Activated CD4-positive, CD25-positive, alpha-beta regulatory T cell treated with anti-CD3 and anti-CD28 coated beads, Interleukin-2, amount 50 U/mL, for 24 hours (primary cell): ENCODE measurements at places on chromosomes 7 and 10.
A peak's percentile ranks its signal among the peaks of the same experiment; 100 is the strongest.

- no peak for ATAC-seq
Observed at GRCh38 chr10:103737735-103738367, 117.5 kb downstream of the SH3PXD2A start.

- ATAC-seq, result no peak
Observed at GRCh38 chr7:71251706-71252105, 119.8 kb downstream of the GALNT17 start.

DNA sequence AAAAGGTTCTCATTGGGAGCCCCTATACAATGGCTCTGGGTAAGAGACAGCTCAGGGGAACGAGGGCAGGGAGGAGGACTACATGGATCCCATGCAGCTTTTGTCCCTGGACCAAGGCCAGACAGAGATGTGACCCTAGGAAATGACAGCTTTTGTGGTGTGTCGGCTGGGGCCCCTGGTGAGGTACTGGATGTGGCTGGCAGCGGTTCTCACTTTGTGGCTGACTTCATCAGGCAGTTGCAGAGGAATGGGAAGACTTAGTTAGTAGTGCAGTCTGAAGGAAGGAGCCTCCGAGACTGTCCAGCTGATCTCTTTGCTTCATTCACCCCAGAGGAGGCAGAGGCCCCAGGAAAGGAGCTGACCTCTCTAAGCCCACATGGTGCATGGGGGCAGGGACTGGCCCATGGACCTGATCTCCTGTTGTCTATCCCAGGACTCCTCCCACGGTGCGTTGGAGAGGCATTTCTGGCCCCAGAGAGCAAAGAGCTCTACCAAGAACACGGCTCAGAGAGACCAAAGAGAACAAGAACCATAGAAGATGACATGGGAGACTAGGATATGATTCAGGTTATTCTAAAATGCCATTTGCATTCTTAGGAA, 202.9 kb downstream of the RPS24 start:
- ATAC-seq, result no peak

- ATAC-seq, result peak; percentile 73
Observed at GRCh38 chr10:21746118-21746517, 212.1 kb downstream of the MLLT10 start.

DNA sequence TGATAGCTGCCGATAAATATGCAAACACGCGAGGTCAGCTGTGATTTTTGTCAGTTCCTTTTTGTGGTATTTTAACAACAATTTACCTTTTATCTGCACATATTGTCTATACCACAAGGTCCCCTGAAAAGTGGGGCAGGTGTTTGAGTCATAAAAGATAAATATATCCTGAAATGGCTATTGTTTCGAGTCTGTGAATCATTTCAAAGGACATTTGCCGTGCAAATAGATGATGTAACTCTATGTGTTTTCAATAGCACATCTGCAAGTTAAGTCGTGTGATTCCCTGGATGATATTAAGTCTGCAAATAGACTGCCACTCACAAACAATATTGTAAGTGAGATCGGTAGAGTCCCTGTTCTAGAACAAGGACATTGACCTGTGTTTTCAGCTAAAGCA, 193.0 kb upstream of the PITRM1 start:
- ATAC-seq, result no peak

DNA sequence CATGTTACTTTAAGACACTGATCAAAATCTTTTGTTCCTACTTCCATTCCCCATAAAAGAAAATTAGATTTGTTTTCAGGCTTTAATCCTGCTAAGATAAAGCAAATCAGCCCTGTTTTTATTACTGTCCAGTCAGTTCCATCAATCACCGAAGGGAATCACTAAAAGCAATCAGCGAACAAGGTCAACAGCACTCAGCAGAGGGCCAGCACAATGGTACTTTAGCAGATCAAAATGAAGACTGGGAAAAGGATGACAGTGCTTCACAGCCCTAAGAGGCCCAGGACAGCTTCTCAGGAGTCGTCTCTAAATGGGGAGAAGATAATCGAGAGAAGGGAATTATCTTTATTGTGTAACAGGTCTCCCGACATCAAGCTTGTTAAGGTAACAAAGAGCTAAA, 32.7 kb downstream of the SEM1 start:
- ATAC-seq, result no peak

- no peak for ATAC-seq
Observed at GRCh38 chr10:71677261-71677660, 42.3 kb downstream of the C10orf105 start.

DNA sequence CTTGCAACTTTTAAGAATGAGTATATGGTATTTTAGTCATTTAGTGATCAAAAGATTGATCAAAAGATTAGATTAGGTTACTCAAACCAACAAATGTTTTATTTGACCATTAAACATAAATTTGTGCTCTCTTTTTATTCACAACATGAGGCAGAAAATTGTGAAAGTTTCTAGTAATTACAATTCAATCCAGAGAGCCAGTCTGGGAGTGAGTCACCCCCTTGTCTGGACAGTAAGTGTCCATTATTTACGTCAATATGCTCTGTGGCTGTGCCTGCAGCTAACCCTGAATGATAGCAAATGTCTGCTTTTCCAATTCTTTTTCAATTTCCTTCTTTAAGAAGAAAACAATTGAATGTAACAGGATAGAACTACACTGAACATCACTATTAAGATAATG, 27.9 kb downstream of the GNG11 start:
- ATAC-seq, result no peak

DNA sequence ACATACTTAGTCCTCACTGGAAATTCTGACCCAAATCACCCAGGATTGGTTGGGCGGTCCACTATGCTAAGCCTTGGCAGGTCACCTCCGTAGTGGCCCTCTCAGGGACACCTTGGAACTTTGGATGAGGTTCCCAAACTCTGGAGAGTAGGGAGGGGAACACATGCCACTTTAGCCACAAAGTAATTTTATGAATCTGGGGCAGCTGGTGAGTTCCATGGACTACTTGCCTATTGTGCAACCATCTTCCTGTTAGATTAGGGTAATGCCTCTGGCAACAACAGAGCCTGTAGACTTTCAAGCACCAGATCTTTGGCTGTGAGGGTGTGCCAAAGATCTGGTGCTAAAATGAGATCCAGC, 77.7 kb downstream of the ITGB8 start:
- ATAC-seq, result no peak

DNA sequence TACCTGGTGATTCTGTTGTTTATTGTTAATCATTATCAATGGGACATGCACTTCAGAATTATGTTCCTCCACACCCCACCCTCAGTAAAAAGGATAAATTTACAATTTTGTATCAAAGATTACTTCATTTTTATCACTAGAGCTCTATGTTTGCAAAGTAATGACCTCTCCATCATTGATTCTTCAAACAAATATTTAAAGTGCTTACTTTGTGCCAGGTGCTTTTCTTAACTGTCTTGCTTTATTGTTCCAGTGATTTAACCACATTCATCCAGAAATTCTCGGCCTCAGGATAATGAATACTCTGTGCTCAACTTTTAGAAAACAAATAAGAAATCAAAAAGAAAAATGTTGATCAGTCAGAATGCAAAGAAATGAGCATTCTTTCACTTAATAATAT, 144.9 kb upstream of the FOXP2 start:
- no peak for ATAC-seq

DNA sequence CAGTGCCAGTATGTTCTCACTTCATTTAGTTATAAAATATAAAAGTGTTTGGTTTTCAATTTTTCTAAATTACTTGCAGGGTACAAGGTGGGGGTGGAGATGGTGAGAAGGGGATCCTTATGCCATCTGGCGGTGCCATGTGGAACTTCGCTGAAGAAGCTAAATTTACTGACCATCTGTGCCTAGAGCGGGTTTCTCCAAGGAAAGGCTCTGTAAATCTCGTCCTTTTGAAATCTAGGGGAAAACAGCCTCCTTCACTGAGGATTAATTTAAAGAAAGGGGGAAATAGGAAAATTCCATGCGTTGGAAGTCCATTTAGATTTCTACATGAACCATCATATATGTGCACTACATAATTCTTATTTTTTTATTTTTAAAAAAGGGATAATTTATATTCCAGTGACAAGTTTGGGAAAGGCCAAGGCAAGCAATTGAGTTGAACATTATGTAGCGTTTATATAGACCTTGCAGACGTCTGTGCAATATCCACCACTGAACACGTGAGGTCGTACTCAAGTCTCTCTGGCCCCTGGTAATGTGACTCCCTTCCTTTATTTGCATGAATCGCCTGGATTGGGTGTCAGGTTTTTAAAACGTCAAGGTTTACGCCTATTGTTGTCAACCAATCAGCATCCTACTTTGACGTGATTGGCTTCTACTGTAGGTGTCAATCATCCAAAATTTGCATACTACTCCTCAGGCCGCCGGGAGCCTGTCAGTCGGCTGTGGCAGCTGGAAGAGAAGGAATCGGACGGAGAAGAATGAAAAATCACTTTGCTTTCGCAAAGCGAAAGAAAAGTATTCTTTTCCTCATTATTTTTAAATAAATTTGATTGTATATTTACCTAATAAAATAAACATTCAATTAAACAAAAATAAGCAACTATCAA, 297.1 kb upstream of the NFE2L3 start:
- ATAC-seq, result no peak

- no peak for ATAC-seq
Observed at GRCh38 chr7:121798896-121799295, 74.1 kb upstream of the PTPRZ1 start.

DNA sequence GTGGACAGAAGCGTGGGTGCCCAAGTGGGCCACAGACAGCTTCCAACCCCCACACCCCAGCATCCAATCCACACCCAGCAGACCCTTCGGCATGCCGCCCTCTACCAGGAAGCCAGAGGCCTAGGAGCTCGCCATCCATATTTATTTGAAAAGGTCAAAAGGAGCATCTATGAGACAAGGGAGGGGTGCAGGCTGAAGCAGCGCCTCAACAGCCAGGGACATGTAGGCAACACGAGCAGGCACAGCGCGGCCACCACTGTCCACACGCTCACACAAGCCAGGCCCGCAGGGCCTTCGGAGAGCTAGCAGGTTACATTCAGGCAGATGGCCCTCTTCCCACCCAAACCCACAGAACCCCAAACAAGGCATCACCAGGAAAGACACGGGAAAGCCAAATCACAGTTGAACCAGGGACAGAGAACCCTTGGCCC, 34.6 kb downstream of the PSAP start:
- no peak for ATAC-seq

DNA sequence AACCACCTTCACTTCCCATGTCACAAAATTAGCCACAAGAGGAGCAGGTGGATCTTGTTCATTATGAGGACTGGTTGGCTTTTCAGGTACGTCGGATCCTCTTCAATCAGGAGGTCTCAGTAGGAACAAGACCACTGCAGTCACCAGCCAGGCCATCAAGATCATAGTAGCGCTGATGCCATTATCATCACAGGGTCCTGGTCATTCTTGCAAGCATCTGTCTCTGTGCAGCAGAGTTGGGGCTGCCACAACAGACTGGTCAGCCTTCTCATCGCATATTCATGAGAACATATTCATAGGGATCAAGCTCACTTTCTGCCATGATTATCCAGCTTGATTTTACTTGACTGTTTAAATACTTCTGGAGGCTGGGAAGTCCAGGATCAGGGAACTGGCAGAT, 67.1 kb downstream of the ADCYAP1R1 start:
- no peak for ATAC-seq

DNA sequence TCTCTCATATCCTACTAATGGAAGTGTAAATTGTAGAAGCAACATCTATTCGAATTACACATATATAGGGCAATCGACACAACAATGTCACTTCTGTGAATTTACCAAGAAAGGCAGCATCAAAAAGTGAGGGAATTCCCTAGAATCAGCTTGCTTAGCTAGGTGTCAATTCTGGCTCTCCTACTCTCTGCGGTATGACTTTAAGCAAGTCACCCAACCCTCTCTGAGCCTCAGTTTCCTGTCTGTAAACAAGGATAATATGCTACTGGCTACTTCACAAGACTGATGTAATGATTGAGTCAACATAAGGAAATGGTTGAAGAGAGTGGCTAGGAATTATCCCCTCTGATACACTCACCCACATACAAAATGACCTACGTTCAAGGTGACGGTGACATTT, 19.4 kb downstream of the CCDC6 start:
- ATAC-seq, result peak; percentile 61

DNA sequence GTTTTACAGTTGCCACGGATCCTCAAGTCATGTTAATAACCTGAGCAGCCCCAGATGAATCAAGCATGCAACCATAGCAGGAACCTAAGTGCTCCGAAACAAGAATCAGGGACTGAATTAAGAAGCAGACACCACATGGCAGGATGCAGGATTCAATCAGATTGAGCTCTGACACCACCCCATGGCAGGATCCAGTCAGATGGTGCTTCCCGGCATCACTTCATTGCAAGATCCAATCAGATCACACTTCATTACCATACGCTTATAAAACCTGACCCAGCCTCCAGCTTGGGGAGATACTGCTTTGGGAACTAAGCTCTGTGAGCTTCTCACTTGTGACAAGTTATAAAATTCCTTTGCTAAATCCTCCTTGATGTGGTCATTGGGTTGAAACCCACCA, 55.3 kb downstream of the ABCB4 start:
- no peak for ATAC-seq
